GM13977 (cell line): ENCODE measurements at places on chromosomes 1 and 21.

- DNase-seq, result no peak
These were observed 92.5 kb downstream of the DHRS3 start for GRCh38 chr1:12525311-12526181.

- no peak for DNase-seq
These were observed 111.9 kb upstream of the KAZN start for GRCh38 chr1:14486401-14487201.

GRCh38 chr1:31588751-31589515 is 12.6 kb downstream of the TINAGL1 start:
- DNase-seq, result no peak

DNA sequence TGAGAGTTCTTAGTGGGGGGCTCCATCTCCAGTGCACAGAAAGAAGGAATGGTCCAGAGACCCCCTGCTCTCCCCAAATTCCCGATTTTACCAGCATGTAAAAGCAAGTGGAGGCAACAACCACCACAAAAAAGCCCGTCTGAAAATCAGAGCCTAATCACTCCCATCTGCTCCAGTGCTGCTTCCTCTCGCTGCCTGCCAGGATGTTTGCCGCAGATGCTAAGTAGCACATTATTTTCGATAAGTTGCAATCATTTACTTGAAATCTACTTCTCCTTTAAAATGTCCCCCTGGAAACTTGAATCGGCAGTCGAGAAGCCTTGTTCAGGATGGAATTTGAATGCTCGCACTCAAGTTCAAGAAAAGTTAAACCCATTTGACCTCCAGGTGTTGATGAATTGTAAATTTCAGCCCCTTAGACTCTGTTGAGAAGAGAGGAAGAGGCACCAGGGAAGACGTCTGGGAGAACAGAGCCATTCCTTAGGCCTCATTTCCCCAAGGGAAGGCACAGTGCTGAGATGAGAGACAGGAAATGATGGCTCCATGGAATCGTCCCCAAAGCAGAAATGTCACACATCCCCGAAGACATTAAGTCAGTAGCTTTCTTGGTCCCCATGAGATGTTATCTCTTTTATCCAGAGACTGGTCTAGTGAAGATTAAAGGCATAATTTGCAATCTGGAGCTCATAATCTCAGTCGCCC is 221.3 kb downstream of the PBX1 start:
- DNase-seq, result no peak
